Dermis microvascular lymphatic vessel endothelial cell (primary cell): ENCODE measurements at places on chromosomes 3 and 15. TPM values are rescaled to one million over a fixed set of nuclear protein-coding genes. Genes with fewer than 3 reads are reported as not detected.
A peak's percentile ranks its signal among the peaks of the same experiment; 100 is the strongest.

- DNase-seq, result no peak
Measured at GRCh38 chr3:48405971-48406370, 23.9 kb downstream of the PLXNB1 start.

DNA sequence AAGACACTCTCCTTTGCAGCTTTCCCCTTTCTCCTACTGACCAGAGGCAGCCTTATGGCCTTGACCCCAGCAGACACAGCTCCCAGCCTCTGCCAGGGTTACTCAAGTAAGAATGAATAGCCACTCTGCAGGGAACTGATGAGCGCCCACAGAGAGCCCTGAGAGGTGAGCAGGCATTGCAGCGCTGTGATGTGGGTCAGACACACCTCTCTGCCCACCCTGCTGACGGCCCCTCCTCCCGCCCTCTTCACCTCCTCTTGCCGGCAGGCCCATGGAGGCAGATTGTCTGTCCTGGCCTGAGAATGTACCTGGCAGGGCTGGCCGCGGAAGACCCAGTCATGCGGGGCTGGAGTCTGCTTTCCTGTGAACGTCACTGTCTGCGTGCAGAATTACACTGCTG lies 512.6 kb upstream of the PPP2R3A start:
- no peak for DNase-seq

DNA sequence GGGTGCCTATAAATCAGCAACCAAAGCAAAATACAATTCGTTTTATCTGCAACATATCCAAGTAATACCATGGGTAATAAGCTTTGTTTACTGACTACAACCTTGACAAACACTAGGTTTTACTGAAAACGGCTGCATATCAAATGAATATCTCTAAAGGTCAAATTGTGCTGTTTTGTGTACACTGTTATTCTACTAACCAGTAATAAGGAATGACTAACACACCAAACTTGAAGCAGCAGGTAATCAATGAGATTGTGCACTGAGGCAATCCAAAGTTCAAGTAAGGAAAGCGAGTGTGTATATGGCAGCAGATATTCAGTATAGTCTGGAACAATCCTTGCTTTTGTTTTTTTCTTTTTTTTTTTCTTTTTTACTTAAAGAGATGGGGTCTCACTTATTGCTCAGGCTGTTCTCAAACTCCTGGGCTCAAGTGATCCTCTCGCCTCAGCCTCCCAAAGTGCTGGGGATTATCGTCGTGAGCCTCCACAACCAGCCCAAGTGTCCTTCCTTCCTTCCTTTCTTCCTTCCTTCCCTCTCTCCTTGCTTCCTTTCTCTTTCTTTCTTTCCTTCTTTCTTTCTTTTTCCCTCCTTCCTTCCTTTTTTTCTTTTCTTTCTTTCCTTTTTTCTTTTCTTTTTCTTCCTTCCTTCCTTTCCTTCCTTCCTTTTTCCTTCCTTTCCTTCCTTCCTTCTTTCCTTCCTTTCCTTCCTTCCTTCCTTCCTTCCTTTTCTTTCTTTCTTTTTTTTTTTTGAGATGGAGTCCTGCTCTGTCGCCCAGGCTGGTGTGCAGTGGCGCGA lies 34.9 kb downstream of the AP3S2 start:
- no peak for DNase-seq

GRCh38 chr3:99172736-99173657 lies 271.5 kb upstream of the DCBLD2 start:
- DNase-seq, result peak; percentile 65

GRCh38 chr3:8320711-8321458 lies 180.7 kb upstream of the LMCD1 start:
- no peak for DNase-seq

- DNase-seq, result no peak
Measured at GRCh38 chr15:73075160-73075859, 23.0 kb downstream of the NEO1 start.

CAMK2N2 gene
- not detected in 2 replicates for total RNA-seq

LRRN1 gene
- total RNA-seq, result 0.13 TPM in 1 of 2 replicates, not detected in the other

DNA sequence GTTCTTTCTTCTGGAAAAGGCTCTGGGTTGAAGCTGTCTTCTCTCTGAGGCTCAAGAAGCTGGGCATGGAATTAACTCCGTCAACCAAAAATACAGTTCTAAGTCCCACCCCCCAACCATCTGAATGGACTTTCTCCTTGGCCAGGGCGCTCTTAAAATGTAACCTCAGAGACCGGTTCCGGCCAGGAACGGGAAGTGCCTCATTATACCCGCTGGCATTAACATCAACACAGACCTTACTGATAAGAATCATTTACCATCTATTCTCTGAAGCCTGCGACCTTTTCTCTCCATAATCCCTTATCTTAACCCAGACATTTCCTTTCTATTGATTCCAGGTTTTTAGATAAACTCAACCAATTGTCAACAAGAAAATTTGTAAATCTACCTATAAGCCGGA lies 64.7 kb downstream of the ATP1B3 start:
- DNase-seq, result peak; percentile 21

- no peak for DNase-seq
Measured at GRCh38 chr3:164452707-164453106, 625.6 kb downstream of the SI start.

ACTRT3 gene
- 1.7 and 2.0 TPM in 2 replicates for total RNA-seq

- no peak for DNase-seq
Measured at GRCh38 chr3:186151077-186151971, 42.4 kb upstream of the ETV5 start.

- DNase-seq, result no peak
Measured at GRCh38 chr3:73709712-73710111, 85.0 kb upstream of the PDZRN3 start.

DNA sequence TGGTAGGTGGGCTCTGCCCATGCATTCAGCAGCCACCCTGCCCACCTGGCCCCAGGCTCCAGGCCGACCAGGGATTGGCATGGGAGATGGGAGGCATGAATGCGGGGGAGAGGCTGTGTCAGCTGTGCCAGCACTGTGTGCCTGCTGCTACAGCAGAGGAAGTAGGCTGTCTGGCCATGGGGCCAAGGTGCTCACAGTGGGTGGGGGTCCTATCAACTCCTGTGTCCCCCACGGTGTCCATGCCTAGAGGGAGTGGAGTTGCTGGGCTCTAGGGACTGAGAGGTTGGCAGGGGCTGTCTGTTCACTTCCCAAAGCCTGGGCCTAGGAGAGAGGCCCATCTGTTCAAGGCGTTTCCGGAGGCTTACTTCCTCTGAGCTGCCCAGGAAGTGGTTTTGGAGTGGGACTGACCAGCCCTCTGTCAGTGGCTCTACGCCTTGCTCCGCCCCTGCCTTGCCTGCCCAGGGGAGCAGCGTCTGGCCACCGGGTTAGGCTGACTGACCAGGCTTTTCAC lies 5.8 kb downstream of the PRKCD start:
- no peak for DNase-seq

LRTM1 gene
- total RNA-seq, result not detected in 2 replicates

GRCh38 chr3:175564363-175564762 lies 705.2 kb downstream of the NAALADL2 start:
- DNase-seq, result no peak
